ENCODE measurements at places on chromosomes 3 and 15.

DNA sequence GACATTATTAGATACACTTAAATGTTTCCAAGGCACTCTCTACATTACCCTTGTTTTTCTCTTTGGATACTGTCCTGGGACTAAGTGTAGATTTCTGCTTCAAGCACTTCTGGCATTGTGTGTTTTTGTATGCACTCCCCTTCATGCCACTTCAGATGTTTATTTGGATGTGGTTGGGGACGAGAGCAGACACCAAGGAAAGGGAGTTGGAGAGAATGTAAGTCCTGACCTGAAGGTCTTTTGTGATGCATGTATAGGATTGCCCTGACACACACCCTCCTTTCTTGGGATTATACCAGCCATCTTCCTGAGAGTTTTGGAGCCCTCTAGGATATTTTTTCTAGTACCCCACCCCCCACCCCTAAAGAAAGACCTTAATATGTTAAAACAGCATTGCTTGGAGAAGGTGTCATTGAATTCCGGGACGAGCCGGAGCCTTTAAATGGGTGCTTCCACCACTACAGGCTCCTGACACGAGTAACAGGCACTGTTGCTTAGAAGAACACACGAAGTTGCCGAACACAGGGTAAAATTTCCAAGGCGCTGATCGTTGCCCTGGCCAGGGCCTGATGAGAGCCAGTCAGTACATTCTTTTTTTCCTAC lies 22.7 kb downstream of the PSMD6 start:
- no peak for DNase-seq

DNA sequence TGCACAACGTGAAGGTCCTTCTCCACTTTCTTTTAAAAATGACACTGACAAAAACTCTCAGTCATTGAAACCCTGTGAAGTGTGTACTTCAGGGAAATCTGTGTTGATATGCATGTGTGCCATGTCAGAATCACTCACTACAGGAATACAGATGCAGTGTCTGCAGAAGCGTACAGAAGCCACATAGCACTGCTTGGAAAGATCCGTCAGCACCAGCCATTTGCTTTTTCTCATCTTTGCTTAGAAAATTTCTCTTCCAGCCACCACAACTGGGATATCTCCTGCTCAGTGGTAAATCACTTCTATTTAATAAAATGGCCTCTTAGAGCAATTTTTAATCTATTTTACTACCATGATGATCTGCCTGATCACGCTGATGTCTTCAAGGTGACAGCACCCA lies 91.3 kb upstream of the ARHGEF26 start:
- no peak for DNase-seq

DNA sequence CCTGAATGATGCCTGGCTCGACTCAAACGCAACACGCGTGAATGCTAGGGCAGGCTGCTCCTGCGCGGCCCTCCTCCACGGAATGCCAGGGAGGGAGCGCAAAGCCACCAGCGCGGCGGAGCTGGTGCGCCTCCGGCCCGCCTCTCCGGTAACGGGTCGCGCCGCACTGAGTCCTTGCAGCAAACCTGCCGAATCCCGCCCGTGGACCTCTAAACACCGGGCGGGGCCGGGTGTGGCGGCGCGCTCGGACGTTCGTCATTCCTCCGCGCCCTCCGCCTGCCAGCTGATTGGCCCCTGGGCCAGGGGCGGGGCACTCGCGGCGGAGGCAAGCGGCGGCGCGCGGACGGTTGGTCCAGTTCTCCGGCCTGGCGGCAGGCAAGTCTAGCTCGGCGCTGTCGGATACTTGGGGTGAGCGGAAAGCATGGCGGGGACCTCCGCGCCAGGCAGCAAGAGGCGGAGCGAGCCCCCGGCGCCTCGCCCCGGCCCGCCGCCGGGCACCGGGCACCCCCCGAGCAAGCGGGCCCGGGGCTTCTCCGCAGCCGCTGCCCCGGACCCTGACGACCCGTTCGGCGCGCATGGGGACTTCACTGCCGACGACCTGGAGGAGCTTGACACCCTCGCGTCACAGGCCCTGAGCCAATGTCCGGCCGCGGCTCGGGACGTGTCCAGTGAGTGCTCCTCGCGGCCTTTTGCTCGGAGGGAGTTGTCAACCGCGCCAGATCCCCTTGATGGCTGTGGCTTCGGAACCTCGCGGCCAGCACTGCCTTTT lies at the start of gene ATRIP:
Gene ATRIP (plus strand): TSS at position 313 of the 769 bp plus-strand sequence. CDS start 109 bp downstream, at position 422.
- DNase-seq = peak; percentile 95

DNA sequence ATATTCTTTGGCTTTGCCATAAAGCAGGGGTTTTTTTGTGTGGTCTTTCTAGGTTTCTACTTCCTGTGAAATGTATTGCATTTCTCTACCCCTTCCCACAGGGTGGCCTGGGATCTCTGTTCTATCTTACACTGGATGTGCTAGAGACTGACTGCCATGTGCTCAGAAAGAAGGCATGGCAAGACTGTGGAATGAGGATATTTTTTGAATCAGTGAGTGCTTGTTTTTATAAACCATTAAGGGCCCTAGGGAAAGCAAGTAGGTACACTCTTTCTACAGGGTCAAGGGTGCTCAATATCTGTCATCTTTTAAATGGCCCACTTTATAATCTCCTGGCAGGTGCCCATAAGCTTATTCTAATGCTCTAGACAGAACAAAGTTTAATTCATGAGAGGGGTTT lies 730 bp downstream of the FETUB start:
- DNase-seq = no peak

DNA sequence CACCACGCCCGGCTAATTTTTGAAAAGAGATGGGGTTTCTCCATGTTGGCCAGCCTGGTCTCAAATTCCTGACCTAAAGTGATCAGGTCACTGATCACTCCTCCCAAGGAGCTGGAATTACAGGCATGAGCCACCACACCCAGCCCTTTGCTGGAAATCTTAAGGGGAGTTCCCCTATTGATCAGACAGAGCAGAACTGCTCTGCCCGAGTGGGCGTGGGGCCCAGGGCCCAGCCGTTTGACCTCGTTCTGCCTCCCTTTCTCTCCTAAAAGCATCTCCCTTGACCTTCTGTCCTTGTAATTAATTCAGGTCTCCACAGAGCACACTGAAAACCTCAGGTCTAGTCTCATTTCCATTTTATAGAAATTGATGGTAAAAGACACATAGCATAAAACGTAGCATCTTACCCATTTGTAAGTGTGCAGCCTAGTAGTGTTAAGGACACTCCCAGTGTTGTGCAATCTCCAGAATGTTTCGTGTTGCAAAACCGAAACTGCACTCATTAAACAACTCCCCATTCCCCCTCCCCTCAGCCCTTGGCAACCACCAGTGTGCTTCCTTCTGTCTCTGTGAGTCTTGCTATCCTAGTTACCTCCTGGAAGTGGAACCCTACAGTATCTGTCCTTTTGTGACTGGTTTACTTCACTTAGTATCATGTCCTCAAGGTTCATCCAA lies 89.3 kb downstream of the SLCO3A1 start:
- DNase-seq = peak; percentile 86

- no peak for DNase-seq
Observed at GRCh38 chr15:69539345-69539744, 86.7 kb downstream of the RPLP1 start.
